ENCODE measurements at places on chromosomes 3 and 15.

GRCh38 chr3:113769551-113769950 is 22.7 kb downstream of the ATP6V1A start:
- peaks cover 5% of the 10 kb centered on the region for H3K36me3 ChIP-seq
- no peak overlapping the region for H3K27ac ChIP-seq
- H3K4me3 ChIP-seq = no peak overlapping the region
- no peak for DNase-seq

DNA sequence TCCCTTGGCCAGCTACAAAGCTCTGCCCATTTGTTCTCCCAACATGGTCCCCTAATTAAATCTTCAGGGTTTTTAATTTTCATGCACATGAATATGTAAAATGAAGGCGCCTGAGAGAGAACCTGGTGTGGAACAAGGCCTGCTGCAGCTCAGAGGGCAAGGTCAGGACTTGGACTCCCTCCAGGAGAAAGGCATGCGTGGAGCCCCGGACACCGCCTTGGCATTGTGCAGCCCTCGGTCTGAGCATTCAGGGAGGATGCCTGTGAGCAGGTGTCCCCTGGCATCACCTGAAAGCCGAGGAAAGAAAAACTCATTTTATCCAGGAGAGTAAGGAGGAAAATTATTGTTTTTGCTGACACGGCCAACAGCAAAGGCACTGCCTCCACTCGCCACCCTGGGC is 33.8 kb upstream of the EPHB1 start:
- no peak for DNase-seq
- H3K4me3 ChIP-seq = no peak overlapping the region
- peaks cover 7% of the 10 kb centered on the region for H3K27me3 ChIP-seq
- H3K36me3 ChIP-seq = no peaks in the 10 kb centered on the region
- H3K27ac ChIP-seq = no peak overlapping the region

DNA sequence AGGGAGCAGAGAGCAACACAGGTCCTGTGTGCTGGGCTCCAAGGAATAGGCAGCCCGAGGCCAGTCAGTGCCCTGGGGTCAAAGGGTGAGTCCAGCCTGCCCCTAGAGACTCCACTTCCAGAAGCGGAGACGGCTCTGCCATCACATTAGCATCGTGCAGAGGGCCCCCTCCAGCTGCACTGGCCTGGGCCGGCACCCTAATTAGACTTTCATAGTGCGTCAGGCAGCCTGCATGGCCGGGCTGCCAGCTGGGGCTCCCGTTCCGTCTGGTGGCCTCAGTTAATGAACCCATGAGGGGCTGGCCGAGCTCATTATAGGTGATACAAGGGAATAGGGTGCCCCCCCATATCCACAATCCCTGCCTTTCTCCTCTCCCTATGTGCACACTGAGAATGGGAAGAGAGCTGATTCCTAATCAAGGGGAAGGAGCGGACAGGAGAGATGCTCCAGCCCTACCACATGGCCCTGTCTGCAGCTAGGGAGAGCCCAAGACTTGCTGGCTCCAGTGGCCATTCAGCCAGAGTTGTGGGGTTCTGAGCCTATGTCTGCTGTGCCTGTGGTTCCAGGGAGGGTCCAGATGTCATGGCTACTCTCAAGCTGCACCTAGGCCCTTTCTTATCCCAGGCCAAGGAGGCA is 128.0 kb downstream of the SRGAP3 start:
- peak; percentile 42 for DNase-seq
- H3K4me1 ChIP-seq = peaks cover 86% of the 10 kb centered on the region
- H3K36me3 ChIP-seq = peaks cover 37% of the 10 kb centered on the region
- H3K4me3 ChIP-seq = no peak overlapping the region

DNA sequence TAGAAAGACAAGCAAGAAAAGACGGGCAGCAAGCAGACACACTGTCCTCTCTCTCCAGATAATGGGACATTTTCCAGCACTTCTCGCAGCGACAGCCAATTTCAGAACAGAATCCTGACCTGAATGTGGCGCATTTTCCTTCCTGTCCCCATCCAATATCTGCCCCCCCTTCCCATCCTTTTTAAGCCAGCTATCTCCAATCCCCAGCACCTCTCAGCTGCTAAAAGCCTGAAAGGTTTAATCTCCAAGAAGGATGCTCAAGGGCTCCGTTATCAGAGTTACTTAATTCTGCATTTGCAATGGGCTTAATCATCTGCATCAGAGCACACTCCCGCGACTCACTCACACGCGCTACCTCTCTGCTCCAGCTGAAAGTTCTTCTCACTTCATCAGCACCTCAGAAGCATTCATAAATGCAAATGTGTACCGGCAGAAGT is 50.5 kb downstream of the SRGAP3 start:
- peaks cover 3% of the 10 kb centered on the region for H3K27me3 ChIP-seq
- H3K27ac ChIP-seq = peak overlapping the region; percentile 41
- DNase-seq = no peak
- H3K4me1 ChIP-seq = peaks cover 98% of the 10 kb centered on the region

- peaks cover 2% of the 10 kb centered on the region for H3K27me3 ChIP-seq
- peaks cover 21% of the 10 kb centered on the region for H3K4me1 ChIP-seq
- H3K4me3 ChIP-seq = no peak overlapping the region
- H3K27ac ChIP-seq = no peak overlapping the region
Observed at GRCh38 chr3:69324362-69325025, 61.4 kb downstream of the FRMD4B start.

DNA sequence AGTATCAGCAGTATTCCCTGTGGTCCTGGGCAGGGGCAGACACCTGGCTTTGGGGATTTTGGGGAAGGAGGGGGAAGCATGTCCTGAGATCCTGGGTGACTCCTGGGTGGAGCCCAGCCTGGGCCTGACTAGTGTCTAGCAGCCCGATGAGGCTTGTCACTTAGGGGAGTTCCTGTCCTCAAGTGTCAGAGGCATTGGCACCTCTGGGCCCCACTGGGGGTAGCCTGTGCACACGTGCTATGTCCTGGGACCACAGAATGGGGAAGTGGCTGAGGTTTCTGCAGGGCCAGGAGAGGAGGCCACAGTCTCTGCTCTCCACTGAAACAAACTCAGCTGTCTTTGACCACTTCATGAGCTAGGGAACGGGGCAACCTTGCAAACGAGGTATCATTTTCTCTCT is 31.5 kb upstream of the ADCY5 start:
- peak overlapping the region; percentile 11 for H3K27ac ChIP-seq
- peaks cover 29% of the 10 kb centered on the region for H3K27me3 ChIP-seq

- H3K36me3 ChIP-seq = peaks cover 24% of the 10 kb centered on the region
- peak overlapping the region; percentile 50 for H3K27ac ChIP-seq
- peaks cover 4% of the 10 kb centered on the region for H3K27me3 ChIP-seq
- peak; percentile 23 for DNase-seq
Observed at GRCh38 chr3:9808345-9809037, 1.6 kb upstream of the TTLL3 start.

GRCh38 chr3:115401298-115401697 is 222.0 kb upstream of the GAP43 start:
- H3K36me3 ChIP-seq = no peaks in the 10 kb centered on the region
- no peak overlapping the region for H3K4me3 ChIP-seq
- H3K27ac ChIP-seq = no peak overlapping the region
- no peak for DNase-seq
- H3K4me1 ChIP-seq = peaks cover 17% of the 10 kb centered on the region

- H3K27ac ChIP-seq = no peak overlapping the region
- no peaks in the 10 kb centered on the region for H3K36me3 ChIP-seq
- peaks cover 45% of the 10 kb centered on the region for H3K4me1 ChIP-seq
- H3K4me3 ChIP-seq = no peak overlapping the region
Observed at GRCh38 chr3:64360280-64360679, 135.0 kb upstream of the PRICKLE2 start.

GRCh38 chr3:129021140-129021551 is 20.0 kb downstream of the EFCC1 start:
- H3K4me1 ChIP-seq = peaks cover 22% of the 10 kb centered on the region
- H3K36me3 ChIP-seq = no peaks in the 10 kb centered on the region
- H3K4me3 ChIP-seq = no peak overlapping the region
- no peak for DNase-seq
- peaks cover 15% of the 10 kb centered on the region for H3K27me3 ChIP-seq

Measured in nephron progenitor cell (in vitro differentiated cells).